Adrenal gland (tissue), 19 donors: ENCODE measurements at places on chromosomes 12 and 14. TPM values are rescaled to one million over a fixed set of nuclear protein-coding genes. Genes with fewer than 3 reads are reported as not detected.

PRPH gene
- 27.8 TPM for polyA plus RNA-seq

INHBC gene
- polyA plus RNA-seq = not detected

SLC25A47 gene
- 0.07 TPM for polyA plus RNA-seq

ACSM4 gene
- polyA plus RNA-seq = not detected

ZFHX2 gene
- 9.7 TPM for polyA plus RNA-seq

NUAK1 gene
- 3.0 TPM for polyA plus RNA-seq

BATF gene
- 0.64 TPM for polyA plus RNA-seq

PLEKHH1 gene
- 28.0 TPM for polyA plus RNA-seq

DNA sequence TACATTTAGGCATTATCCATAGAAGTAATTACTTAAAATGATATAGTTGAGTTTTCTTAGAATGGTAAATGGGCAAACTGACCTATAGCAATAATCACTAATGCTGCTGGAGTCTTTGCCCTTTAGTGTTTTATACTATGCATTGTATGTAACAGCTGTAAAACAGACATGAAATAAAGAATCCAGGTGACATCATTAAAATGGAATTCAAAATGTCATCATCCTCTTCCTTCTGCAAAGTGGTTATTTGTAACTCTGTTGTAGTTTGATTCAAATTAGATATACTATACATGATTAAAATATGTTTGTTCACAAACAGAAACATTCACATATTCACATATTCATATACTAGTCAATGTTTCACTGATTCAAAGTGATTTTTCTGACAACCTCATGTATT lies 598.8 kb downstream of the SLC16A7 start:
- no peak for DNase-seq

DNA sequence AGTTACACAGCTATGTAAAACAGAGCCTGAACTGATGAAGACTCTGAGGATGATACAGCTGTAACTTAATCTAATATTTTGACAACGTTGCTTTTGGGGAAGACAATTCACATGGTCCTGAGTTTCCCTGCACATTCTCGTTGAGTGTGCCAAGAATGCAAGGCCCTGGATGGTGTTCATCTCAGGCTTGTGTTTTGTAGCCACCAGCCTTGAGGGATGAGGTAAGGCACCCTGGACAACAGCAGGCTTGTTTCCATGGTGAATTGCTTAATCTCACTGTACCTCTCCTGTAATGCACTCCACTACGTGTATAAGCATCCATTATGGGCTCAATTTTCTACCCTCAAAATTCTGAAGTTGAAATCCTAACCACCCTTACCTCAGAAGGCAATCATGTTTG lies 2.1 kb downstream of the CATSPERB start:
- no peak for DNase-seq

DNA sequence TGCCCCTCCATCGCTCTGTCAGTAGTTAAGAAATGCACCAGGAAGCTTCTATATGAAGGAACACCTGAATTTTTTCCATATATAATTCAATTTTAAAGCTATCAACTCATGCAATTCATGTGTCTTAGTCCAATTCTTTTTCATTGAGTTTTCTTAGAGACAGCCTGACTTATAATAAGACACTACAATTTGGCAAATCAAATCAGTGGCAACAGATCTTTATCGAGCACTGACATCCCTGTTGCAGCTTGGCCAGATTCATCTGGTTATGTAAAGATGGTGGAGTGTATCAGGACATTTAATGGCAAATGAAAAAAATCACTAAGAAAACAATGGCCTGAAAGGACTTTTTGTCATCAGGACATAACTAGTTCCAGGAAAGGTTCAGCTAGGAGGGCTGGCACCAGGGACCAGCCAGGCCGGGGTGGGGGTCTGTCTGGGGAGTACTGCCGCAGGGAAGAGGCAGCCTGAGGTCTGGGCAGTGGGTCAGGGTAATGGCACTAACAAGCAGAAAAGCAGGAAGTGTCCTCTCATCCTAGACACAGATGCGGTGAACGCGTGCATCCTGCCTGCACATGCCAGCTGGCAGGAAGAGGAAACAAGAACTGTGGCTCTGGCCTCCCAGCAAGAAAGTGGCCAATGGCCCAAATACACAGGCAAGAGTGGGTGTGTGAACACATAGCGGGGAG lies 100.5 kb upstream of the LMNTD1 start:
- no peak for DNase-seq

DNA sequence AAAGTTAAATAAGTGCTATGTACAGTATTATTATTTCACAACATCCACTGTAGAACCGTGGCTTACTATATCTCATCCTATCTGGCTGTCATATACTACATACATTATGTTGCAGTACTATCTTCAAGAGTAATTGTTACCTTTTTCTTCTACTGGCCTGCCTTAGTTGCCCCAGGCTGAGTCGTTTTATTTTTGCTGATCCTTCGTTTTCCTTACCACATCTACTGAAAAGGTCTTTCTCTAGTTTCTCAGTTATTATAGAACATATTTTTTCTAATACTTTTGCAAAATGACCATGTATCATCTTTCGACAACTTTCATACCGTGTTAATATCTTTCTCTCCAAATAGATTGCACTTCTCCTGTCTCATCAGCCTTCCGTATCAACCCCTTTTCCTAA lies 523.1 kb downstream of the SOX5 start:
- DNase-seq = no peak

GRCh38 chr14:85528897-85529631 lies 880 bp upstream of the FLRT2 start:
- DNase-seq = peak; percentile 24

DNA sequence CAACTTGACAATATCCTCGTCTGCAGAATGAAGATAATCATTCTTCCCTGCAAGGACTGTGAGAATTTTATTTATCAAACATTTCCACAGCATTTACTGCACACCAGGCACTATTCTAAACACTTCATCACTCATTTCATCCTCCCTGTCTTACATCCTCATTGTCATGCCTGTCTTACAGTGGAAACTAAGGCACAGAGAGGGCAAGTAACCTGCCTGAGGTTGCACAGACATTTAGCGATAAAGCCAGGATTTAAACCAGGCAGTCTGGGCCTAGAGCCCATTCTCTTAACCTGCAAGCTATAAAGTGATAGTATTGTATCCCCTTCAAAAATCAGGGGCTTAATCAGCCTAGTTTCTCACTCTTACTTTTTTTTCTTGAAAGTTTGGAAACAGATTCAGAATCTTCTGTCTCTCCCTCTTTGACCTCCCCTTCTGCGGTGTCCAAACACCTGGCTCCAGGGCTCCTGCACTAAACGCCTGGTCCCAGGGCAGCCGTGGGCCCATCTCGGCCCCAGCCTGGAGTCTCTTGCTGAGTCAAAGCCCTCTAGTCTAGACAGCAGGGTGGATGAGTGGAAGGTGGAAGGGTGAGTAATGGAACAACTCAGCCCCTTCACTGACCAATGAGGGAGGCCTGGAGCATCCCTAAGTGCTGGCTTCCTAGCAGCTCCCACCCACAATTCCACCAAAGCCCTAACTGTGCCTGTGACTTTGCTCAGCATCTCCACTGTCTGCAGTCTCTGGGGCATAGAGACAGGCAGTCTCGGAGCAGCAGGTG lies 12.5 kb downstream of the ISM2 start:
- no peak for DNase-seq

GRCh38 chr12:120352117-120352516 lies 16.8 kb downstream of the MSI1 start:
- no peak for DNase-seq

DNA sequence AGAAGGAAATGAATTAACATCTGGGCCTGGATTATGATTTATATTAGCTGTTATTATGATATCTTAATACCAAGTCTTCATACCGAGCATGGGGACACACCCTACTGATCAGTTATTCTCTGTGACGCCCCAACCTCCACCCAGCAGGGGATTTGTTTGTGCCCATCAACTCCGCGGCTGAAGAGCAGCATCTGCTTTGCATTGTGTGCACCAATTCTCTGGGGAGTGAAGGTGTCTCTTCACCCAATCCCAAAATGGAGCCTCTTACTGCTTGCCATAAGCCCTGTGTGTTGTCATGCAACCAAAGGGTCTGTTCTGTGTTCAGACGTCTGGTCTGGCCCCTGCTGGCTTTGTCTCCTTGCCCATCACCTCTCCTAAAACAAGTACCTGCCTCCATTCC lies 25.4 kb downstream of the DHRS2 start:
- DNase-seq = no peak

DNA sequence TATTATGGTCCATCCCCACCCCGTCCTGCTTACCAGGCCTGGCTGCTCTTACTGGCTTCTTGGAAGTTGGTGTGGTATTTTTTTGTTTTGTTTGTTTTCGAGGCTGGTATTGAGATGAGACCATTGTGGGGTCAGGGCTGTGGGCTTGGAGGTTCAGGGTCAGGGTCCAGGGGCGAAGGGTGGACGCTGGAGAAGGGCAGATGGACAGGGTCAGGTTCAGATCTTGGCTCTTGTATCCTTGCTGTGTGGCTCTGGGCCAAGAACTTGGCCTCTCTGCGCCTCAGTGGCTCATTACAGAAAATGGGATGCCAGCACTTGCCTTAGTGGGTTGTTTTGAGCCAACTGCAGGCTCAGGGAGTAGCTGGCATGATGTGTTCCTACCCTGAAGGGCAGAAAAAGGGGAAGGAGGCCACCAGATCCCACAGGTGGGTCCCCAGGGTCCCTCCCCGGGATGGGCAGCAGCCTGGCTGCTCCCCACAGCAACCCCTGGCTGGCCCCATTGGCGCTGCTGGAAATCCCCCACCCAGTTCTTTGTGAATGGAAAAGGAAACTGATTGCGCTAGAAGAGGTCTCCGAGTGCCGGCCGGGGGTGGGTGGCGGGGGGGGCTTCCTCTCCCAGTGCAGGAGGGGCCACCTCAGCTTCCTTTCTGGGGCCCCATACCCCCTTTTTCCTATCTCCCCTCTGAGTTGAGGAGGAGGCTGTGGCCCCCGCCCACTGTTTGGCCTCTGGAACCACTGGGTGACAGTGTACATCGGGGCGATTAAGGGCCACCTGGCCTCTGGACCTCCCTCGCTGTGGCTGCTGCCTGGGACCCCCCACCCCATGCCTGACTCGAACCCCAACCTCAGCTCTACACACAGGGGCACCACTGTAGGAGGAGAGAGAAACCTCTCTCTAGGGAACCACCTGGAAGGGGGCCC lies 25.0 kb downstream of the SH2B3 start:
- DNase-seq = no peak

- no peak for DNase-seq
These were observed 5.0 kb upstream of the E2F7 start for GRCh38 chr12:77070382-77070781.

DNA sequence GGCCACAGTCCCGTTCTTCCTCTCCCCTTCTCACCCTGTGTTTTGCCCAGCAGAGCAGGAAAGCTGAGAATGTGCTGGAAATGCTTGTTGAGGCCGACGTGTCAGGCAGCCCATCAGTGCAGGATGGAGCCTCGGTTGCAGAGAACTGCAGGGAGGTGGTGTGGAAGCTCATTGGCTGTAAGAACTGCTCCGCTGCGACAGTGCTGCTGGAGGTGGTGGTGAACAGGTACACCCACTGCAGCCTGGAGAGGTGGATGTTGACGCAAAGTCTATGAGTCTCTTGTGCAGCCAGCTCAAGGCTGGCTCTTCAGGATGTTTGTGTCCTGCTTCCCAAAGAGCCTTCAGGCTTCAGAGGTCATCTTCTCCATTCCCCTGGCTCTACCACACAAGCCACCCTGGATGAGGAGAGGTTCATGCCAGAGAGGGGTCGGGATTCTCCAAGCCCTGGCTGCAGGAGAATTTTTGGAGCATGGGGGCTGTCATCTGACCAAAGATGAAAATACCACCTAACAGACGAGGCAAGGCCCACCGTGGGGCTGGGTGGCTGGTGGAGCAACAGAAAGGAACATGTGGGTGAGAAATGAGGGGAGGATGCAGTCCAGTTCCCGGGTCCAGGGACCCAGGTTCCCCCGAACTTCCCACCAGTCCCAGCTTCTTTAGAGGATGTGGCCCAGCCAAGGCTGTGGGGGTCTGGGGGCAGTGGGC lies 174.1 kb upstream of the PRMT8 start:
- no peak for DNase-seq

- DNase-seq = no peak
These were observed 388.3 kb upstream of the DDHD1 start for GRCh38 chr14:53541411-53541810.

DNA sequence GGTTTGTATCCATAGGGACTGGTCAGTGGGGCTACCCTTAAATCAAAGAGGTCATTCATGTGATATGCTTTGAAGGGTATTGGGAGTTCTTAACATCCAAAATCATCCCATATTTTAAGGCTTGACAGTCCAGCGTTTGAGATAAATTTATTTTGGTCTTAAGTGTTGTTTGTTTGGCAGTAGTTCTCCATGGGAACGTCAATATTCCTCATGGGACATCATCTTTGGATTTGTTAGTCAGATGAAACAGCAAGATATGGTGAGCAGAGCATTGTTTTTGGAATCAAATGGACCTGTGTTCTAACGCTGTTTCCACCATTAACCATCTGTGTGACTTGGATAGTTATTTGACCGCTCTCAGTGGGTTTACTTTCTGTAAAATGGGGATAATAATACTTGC lies 45.9 kb upstream of the GSG1 start:
- DNase-seq = no peak

- no peak for DNase-seq
These were observed 572.5 kb downstream of the DIO2 start for GRCh38 chr14:79638672-79639266.

- DNase-seq = no peak
These were observed 2.9 kb downstream of the ABHD12B start for GRCh38 chr14:50874757-50875156.
